Urinary bladder (tissue), 4 donors: ENCODE measurements at places on chromosomes 3 and 15. TPM values are rescaled to one million over a fixed set of nuclear protein-coding genes. Genes with fewer than 3 reads are reported as not detected.

GOLGA6L2 gene
- polyA plus RNA-seq: not detected

UROC1 gene
- polyA plus RNA-seq: 0.03 TPM

CAV3 gene
- polyA plus RNA-seq: 0.19 TPM

USF3 gene
- 5.3 TPM for polyA plus RNA-seq

CKMT1A gene
- polyA plus RNA-seq: 2.4 TPM

WNT5A gene
- 7.1 TPM for polyA plus RNA-seq
